Erythroblast (primary cell): ENCODE measurements at places on chromosomes 4 and X.

DNA sequence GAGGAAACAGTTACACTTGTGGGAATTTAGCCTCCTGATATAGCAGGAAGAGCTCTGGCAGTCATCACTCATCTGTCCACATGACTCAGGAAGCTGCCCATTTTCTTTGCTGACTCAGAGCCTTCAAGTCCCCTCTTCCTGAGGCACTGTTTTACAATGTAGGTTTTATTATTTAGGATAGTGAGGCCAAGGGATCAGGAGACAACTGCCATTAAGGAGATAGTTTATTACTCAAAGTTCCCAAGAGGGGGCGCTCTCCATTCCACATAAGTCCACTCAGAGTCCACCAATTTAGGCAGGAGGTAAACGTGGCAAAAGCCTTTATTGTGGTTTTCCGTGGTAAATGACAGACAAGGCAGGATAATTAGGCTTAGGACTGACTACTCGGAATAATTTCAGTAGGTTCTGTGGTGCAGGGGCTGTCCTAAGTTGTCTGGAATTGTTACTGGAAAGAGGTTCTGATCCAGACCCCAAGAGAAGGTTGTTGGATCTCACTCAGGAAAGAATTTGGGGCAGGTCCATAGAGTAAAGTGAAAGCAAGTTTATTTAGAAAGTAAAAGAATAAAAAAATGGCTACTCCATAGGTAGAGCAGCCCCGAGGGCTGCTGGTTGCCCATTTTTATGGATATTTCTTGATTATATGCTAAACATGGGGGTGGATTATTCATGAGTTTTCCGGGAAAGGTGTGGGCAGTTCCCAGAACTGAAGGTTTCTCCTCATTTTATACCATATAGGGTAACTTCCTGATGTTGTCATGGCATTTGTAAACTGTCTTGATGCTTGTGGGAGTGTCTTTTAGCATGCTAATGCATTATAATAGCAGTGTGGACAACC, 96.0 kb upstream of the RAB40AL start:
- DNase-seq, result peak; percentile 58

DNA sequence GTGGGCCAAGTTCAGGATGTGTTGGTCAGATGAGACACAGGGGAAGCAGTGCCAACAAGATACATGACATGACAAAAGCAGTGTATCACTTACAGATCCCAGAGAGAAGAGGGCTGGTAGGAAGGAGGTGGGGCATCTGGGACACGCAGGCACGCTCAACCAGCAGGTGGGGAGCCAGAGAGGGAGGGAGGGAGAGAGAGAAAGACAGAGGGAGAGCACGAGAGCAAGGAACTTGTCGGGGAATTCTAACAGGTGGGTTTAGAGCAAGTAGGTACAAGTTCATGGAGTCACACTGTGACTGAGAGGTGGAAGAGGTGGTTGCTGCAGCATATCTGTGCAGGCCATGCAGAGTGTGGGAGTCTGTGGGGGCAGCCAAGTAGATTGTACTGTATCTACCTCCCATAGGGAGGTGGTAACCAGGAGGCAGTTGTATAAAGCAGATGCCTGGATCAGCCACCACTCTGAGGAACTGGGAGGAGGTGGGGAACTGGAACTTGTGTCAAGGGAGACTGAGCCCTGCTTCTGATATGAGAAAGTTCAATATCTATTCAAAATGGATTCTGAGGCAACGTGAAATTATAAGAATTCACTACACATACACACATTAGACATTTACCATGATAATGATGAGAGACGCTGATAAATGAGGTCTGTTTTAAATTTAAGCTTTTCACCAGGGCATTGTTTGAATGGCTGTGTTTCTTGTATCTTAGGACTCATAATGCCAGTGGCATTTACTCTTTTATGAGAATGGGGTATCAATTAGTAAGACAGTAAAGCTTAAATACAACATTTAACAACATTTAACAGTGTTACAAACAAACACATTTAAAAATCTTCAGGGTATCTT, 43.7 kb downstream of the BBS12 start:
- DNase-seq, result peak; percentile 45

DNA sequence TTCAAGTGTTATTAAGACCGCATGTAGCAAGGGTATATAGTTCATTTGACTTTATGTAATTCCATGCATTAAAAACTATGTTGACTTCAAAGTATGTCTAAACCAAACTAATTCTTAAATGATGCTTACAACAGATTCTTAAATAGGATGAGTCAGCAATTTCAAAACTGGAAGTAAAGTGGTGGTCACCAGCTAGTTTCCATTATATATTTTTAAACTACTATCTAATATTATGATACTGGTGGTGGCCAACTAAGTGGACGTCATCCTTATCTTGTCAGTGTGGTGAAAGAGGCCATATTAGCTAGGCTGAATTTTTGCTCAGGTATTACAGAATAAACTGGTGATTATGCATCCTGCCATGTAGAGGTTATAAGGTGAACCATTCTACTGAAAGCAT, 1.2 kb downstream of the IL15 start:
- no peak for DNase-seq

GRCh38 chr4:102589743-102590142, 88.6 kb downstream of the NFKB1 start:
- no peak for DNase-seq

- DNase-seq, result no peak
Observed at GRCh38 chr4:5500165-5500564, 208.2 kb downstream of the EVC2 start.

DNA sequence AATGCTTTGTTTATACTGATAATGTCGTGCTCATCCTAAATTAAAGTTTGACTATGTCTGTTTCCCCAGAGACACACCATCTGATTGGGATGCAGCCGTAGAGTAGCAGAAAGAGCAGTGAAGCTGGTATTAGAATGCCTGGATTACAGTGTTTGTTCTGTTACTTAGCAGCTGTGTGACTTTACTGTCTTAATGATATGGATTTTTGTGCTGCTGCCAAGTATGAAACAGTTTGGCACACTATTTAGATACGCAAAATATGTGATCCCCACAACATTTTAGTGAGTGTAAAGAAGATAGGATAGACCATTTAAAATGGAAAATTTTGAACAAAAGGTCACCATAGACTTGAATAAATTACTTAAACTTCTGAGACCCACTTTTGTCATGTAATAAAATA, 1.2 kb upstream of the CHIC1 start:
- DNase-seq, result no peak

DNA sequence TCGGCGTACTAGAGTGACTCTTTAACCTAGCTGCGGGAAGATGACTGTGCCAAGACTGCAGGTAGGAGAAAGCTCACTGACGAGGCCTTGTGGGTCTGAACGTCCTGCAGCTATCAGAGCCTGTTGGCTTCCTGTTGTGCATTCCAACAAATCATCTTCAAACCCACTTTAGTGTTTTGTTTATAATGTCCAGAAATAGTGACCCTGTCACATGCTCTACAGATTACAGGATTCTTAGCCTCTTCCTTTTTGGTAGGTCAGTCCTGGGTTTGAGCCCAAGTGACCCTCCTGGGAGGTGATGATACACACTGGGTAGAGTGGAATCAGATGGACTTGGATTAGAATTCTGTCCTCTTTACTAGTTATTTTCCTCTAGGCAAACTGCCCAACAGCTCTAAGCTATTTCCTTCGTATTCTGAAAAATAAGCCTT, 33.2 kb downstream of the HTT start:
- DNase-seq, result no peak

GRCh38 chr4:76282941-76283689, 23.4 kb upstream of the STBD1 start:
- no peak for DNase-seq

GRCh38 chrX:131747173-131747572, 203.3 kb downstream of the OR13H1 start:
- no peak for DNase-seq

DNA sequence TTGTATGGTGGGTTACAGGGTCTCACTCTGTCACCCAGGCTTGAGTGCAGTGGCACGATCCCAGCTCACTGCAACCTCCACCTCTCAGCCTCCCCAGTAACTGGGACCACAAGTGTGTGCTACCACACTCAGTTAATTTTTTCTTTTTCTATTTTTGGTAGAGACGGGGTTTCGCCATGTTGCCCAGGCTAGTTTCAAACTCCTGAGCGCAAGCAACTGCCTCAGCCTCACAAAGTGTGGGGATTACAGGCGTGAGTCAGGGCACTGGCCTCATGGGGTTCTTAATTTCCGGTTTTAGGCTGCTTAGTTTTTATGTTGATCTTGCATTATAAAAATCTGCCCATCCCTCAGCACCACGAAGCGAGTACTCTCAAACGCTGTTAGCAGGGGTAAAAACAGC, 6.7 kb downstream of the BCAP31 start:
- no peak for DNase-seq

DNA sequence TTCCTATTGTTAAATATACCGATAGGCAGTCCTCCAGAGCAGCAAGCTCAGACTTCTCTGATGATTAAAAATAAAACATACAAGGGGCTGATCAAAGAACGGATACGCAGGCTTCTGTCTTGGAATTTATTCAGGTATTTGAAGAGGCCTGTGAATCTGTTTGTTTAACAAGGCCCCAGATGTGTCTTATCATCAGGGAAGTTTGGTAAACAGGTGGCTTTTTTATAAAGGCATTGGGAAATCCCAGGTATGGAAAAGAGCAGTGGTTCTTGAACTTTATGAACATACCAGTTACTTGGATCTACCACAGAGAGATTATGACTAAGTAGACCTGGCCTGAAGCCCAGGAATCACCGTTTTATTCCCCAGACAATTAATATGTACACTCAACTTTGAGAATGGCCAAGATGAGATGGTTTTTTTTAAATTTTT, 47.9 kb downstream of the SOWAHB start:
- DNase-seq, result no peak

DNA sequence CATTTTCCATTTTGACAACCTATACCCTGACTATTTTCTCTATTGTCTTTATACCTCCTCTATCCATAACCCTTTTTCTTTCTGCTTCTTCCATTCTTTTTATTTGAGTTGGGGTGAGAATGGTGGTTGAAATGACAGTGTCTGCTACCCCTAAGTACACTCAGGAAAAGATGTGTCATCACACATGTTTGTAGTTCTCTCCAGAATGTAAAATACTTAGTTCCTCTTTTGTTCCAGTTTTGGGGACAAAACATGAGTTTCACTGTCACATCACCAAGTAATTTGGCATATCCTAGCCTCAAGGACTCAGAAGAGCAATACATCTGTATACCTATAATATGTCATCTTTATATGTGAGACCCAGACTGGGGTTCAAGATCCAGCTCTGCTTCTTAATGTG, 90.3 kb downstream of the COMMD8 start:
- no peak for DNase-seq

GRCh38 chr4:23333946-23334878, 555.6 kb downstream of the PPARGC1A start:
- DNase-seq, result peak; percentile 8

- no peak for DNase-seq
Observed at GRCh38 chr4:151173871-151174270, 74.4 kb downstream of the RPS3A start.

- DNase-seq, result no peak
Observed at GRCh38 chr4:112910109-112910736, 139.2 kb upstream of the ANK2 start.

DNA sequence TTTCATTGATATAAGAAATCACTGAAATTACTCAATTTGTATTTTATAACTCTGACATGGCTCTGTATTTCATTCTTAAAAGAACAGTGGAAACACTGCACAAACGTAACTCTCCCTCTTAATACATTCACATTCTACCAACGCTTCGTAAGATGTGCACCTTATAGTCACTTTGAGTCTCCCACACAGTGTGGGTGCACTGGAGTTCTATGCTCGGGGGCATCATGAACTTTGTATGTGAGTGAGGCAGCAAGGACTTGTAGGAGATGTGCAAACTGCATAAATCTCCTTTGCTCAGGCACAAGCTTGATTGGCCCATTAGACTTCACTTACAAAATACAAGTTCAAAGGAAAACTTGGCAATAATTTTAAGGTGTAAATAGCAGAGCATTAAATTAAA, 2385.0 kb upstream of the TENM3 start:
- DNase-seq, result no peak

- DNase-seq, result no peak
Observed at GRCh38 chr4:112706840-112707207, 69.9 kb downstream of the LARP7 start.

GRCh38 chr4:134762053-134762452, 560.5 kb upstream of the PABPC4L start:
- DNase-seq, result no peak

- DNase-seq, result peak; percentile 41
Observed at GRCh38 chrX:149903889-149904748, 23.1 kb downstream of the MAGEA8 start.

- no peak for DNase-seq
Observed at GRCh38 chr4:188127214-188127874, 11.9 kb upstream of the TRIML1 start.

GRCh38 chrX:15298780-15299179, 16.7 kb downstream of the ASB11 start:
- no peak for DNase-seq

DNA sequence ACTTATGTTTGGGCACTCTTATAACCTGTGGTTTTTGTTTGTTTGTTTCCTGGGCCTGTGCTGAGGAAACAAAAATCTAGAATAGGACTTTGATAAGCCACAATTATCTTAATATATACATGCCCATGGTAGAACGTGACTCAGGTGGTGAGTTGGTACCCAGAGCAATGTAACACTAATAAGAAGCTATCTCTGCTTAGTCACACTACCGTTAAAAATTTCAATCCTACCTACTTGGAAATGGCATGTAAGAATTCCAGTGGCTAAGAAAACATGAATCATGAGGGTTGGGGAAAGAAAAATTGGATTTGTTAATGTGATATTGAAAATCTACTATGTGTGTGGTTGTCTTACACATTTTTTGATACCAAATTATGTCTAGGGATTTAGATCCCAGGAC, 30.5 kb upstream of the ADGRG2 start:
- no peak for DNase-seq

- DNase-seq, result peak; percentile 11
Observed at GRCh38 chrX:135541351-135541750, 20.9 kb downstream of the INTS6L start.

GRCh38 chr4:55014876-55015275, 110.5 kb downstream of the KDR start:
- no peak for DNase-seq

DNA sequence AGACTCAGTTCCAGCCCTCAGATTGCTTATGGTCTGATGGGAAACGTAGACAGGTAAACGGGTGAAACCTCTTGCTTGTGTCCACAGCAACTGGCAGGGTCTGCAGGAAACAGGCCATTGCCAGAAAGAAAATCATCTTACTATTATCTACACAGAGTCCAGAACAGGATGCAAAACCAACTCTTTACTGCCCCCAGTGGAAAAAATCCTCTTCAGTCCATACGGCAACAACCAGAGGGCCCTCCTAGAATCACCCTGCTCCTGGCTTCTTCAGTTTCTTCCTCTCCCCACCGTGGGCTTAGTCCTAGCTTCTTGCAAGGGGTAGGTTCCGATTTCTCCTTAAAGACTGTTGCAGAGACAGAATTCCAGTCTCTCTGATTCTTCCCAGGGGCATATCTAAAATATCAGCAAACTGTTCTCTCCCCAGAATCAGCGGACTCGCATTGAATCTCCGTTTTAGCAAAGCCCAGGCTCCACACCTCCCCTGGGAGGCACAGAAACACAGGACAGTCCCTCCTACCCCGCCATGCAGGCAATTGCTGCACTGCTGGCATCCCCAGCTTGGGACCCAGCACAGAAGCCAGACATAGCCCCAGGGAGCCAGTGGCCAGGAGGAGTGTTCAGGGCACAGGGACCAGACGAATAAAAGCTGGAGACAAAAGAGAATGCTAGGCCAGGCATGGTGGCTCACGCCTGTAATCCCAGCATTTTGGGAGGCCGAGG, 41.0 kb upstream of the SH3RF1 start:
- DNase-seq, result peak; percentile 46
